SJSA1 (cell line): ENCODE measurements at places on chromosomes 7 and 10. TPM values are rescaled to one million over a fixed set of nuclear protein-coding genes. Genes with fewer than 3 reads are reported as not detected.
A peak's percentile ranks its signal among the peaks of the same experiment; 100 is the strongest.

Gene H2BK1
- total RNA-seq, result not detected in 2 replicates

Gene NEUROG3
- not detected in 2 replicates for total RNA-seq

Gene NPC1L1
- not detected in 2 replicates for total RNA-seq

DNA sequence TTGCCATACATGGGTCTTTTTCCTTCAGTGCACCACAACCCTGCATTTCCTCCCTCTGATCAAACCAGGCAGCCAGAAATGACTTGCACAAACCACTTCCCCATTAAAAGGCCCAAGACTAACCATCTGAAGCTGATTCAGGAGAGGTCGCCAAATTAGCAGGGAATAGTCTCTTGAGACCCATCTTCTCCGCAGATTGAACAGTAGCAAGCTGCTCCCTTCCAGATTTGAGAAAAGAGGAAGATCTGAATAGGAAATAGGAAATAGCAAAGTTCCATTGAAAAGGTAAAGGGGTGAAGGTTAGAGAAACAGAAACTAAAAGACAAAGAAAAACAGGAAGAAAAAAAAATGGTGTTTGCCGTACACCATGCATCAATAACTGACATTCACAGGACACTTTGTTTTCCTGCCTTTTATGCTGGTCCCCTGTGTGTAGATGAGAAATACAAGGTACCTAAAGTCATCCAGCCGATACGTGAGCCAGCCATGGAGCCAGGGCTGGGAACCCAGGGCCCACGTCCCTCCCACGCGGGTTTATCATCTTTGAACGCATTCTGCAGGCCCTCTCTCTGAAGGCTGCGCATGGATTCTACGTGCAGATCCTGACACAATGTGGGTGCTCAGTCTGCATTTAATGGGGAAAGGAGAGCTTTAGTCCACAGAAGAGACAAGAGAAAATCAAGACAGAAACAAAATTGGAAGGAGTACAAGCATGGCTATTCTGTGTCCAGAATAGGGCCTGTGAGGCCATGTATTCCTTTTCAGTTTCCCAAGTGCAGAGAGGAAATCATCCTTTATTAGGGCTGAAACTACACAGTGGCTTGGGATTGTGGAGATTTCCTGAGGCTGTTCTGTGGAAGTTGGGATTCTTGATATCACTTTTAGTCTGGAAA lies 268.4 kb upstream of the NPVF start:
- no peak overlapping the region for H3K4me3 ChIP-seq
- DNase-seq, result no peak
- H3K4me1 ChIP-seq, result no peaks in the 10 kb centered on the region
- H3K27ac ChIP-seq, result no peak overlapping the region

DNA sequence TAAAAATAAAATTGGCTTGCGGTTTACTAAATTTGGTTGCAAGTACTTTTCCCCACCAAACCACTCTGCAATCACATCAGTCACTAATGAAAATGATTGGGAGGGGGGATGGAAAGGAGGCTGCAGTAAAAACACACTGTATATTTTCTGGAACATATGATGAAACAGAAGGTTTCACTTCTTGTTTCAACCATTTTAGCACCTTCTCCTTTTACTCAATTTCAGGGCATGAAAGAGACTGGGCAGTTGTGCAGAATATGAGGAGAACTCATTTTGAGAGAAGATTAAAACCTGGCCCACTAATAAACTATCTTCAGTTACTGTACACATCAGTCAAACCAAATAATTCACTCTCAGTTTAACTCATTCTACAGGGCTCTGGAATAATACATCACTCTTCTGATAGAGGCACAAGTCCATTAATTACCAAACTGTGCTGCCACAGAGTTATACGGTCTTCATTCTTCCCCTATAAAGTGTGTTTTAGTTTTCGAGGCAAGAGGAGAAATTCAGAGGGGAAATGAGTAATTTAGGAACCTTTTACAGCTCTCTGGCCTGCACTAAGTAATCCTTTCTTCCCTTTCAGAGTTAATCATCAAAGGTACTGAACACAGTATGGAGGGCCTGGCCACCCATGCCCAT lies 25.5 kb downstream of the JAZF1 start:
- no peaks in the 10 kb centered on the region for H3K27me3 ChIP-seq
- DNase-seq, result no peak
- no peak overlapping the region for H3K27ac ChIP-seq
- 0 out of 2 replicates have a peak, but pooled peaks cover 4% of the 10 kb centered on the region for H3K36me3 ChIP-seq

DNA sequence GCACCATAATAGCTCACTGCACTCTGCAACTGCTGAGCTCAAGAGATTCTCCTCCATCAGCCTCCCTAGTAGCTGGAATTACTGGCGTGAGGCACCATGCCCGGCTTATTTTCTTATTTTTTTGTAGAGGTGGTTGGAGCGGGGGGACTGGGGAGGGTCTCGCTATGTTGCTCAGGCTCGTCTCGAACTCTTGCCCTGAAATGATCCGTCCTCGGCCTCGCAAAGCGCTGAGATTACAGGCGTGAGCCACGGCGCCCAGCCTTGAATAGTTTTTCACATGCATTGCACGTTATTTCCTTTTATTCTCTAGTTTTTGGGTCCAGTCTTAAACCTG lies 526 bp upstream of the LAMTOR4 start:
- H3K27ac ChIP-seq, result 0 out of 2 replicates have a peak overlapping the region, but pooled peaks have one; percentile 5
- H3K4me1 ChIP-seq, result peaks cover 15% of the 10 kb centered on the region
- peaks cover 14% of the 10 kb centered on the region for H3K36me3 ChIP-seq
- peak overlapping the region; percentile 70 for H3K4me3 ChIP-seq
- no peaks in the 10 kb centered on the region for H3K27me3 ChIP-seq

GRCh38 chr10:71740069-71740653 lies 20.6 kb upstream of the C10orf105 start:
- no peak for DNase-seq
- H3K4me1 ChIP-seq, result no peaks in the 10 kb centered on the region
- no peak overlapping the region for H3K4me3 ChIP-seq
- H3K27ac ChIP-seq, result no peak overlapping the region
- no peaks in the 10 kb centered on the region for H3K27me3 ChIP-seq
- H3K36me3 ChIP-seq, result no peaks in the 10 kb centered on the region

DNA sequence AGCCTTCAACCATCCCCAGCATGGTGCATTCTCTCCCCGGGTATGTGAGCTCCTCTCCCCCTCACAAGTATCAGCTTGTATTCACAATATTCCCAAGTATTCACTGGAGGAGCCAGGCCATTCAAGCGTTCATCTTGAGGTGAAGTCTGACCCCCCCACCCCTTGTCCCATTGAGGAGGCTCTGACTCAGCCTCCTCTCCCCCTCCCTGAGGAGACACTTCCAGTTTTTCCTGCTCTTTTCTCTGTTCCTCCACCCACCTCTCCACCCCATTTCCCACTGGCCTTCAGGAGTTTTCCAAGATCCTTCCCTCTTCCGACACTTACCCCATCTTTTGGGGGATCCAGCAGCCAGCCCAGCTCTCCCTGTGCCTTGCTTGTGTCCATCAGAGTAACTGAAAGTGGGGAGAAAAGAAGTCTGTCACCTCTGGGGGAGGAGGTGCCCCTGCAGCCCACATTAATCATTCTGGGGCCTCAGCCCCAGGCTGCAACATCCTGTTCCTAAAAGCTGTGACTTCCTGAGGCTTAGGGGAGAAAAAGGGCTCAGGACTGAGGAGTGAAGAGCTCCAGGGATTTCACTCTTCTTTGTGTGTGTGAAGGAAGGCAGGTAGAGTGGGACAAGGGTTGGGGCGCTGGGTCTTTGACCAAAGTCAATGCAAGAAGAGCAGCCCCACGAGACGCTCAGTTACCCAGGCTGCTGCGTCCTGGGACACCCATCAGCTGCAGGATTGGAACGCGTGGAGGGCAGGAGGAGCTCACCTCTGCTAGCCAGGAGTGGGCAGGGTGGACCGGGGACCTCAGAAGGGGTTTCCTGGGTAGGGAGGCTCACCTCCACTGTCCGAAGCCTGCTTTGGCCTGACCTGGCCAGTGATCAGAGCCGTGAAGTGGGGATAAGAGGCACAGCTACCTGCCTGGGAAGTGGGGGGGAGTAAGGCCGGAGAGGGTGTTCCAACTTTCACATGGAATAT lies 1.1 kb downstream of the EPHA1 start:
- H3K27ac ChIP-seq, result no peak overlapping the region
- no peak for DNase-seq
- peaks cover 8% of the 10 kb centered on the region; the same call in 1 of the 2 replicates for H3K27me3 ChIP-seq
- H3K4me1 ChIP-seq, result no peaks in the 10 kb centered on the region

DNA sequence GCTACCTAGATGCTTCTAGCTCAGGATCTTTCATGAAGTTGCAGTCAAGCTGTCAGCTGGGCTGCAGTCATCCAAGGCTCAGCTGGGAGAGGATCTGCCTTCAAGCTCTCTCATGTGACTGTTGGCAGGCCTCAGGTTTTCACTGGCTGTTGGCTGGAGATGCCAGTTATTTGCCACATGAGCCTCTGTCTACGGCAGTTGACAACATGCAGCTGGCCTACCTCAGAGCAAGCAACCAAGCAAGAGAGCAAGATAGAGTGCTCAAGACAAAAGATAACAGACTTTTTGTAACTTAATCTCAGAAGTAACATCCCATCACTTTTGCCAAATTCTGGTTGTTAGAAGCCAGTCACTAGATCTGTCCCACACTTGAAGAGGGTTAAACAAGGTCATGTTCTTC lies 125.8 kb downstream of the TPST1 start:
- no peak overlapping the region for H3K4me3 ChIP-seq
- H3K27me3 ChIP-seq, result no peaks in the 10 kb centered on the region

GRCh38 chr10:60535427-60535826 lies 145.8 kb upstream of the ANK3 start:
- H3K4me1 ChIP-seq, result peaks cover 5% of the 10 kb centered on the region; the same call in 1 of the 2 replicates
- DNase-seq, result no peak
- H3K27ac ChIP-seq, result no peak overlapping the region
- H3K36me3 ChIP-seq, result no peaks in the 10 kb centered on the region
- H3K4me3 ChIP-seq, result no peak overlapping the region

GRCh38 chr10:69073736-69074364 lies 14.1 kb upstream of the SRGN start:
- no peaks in the 10 kb centered on the region for H3K4me1 ChIP-seq
- H3K27ac ChIP-seq, result no peak overlapping the region
- H3K36me3 ChIP-seq, result no peaks in the 10 kb centered on the region
- DNase-seq, result no peak

DNA sequence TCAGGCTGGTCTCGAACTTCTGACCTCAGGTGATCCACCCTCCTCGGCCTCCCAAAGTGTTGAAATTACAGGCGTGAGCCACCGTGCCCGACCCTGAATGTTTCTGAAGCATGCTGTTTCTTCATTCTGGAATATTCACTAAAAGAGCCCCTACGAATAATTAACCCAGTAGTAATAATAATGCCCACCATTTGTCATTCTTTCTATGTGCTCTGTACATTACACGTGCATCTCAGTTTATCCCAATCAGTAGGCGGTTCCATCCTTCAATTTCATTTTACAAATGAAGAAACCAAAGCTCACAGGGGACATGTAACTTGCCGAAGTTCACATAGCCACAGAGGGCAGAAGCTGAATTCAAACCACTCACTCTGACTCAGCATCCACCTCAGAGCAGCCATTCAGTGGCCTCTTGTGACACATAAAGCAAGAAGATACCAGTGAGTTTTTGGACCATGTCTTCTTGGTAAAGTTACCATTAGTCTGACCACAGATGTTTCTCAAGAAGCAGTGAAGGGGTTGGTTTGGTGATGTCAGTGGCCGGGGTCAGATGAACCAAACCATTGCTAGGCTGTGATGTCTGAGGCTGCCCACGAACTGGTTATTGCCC lies 71.9 kb upstream of the DUSP5 start:
- no peaks in the 10 kb centered on the region for H3K27me3 ChIP-seq
- H3K4me3 ChIP-seq, result no peak overlapping the region
- H3K27ac ChIP-seq, result peak overlapping the region; percentile 95
- no peak for DNase-seq

- peaks cover 41% of the 10 kb centered on the region for H3K4me1 ChIP-seq
- no peak for DNase-seq
- no peaks in the 10 kb centered on the region for H3K27me3 ChIP-seq
- H3K27ac ChIP-seq, result peak overlapping the region; percentile 80
- H3K36me3 ChIP-seq, result no peaks in the 10 kb centered on the region
- no peak overlapping the region for H3K4me3 ChIP-seq
These were observed 55.1 kb downstream of the CUBN start for GRCh38 chr10:17074541-17074847.

- no peaks in the 10 kb centered on the region for H3K27me3 ChIP-seq
- H3K36me3 ChIP-seq, result no peaks in the 10 kb centered on the region
- no peaks in the 10 kb centered on the region for H3K4me1 ChIP-seq
- H3K27ac ChIP-seq, result no peak overlapping the region
These were observed 125.1 kb downstream of the PLXNA4 start for GRCh38 chr7:132451161-132451560.

DNA sequence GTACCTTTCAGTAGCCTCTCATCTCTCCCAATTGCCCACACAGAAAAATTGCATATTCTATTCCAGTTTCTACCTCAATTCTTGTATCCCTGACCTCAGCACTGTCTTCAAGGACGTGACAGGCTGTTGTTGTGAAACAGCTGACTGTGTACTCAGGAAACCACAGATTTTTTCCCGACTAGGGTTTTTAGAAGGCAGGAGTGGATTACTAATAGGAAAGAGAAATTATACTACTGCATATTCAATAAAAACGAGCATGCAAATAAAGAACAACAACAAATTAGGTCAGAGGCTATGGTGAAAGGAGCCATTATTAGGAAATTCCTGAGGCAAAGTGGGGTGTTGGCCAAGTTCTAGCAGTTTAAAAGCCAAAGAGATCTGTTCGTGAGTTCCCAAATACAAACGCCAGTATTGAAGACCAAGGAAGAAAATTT lies 93.4 kb downstream of the DOCK4 start:
- H3K27me3 ChIP-seq, result no peaks in the 10 kb centered on the region
- H3K4me3 ChIP-seq, result no peak overlapping the region
- no peaks in the 10 kb centered on the region for H3K4me1 ChIP-seq
- no peak for DNase-seq
- H3K27ac ChIP-seq, result no peak overlapping the region

DNA sequence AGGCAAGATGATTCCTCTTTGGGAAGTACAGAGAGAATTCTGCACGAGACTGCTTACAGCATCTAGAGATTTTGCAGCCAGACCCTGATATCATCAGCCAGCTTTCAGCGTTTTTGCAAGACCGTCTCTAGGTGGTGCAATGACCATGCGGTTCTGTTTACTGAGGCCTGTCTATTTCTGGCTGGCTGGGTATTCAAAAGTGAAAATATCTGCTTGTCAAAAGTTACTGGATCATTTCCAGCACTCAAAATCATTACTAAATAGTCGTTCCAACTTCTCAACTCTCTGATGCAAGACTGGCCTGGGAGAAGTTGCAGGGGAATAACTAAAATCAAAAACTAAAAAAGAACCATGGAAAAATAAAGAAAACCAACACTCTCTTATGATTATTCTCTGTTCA lies 240.1 kb downstream of the ELMO1 start:
- no peaks in the 10 kb centered on the region for H3K36me3 ChIP-seq
- DNase-seq, result peak; percentile 22
- H3K27ac ChIP-seq, result no peak overlapping the region
- no peaks in the 10 kb centered on the region; the same call in 1 of the 2 replicates for H3K27me3 ChIP-seq
- no peaks in the 10 kb centered on the region for H3K4me1 ChIP-seq

- DNase-seq, result no peak
- no peak overlapping the region for H3K27ac ChIP-seq
- H3K27me3 ChIP-seq, result 0 out of 2 replicates have a peak, but pooled peaks cover 2% of the 10 kb centered on the region
- peaks cover 3% of the 10 kb centered on the region for H3K4me1 ChIP-seq
- no peak overlapping the region for H3K4me3 ChIP-seq
- no peaks in the 10 kb centered on the region for H3K36me3 ChIP-seq
These were observed 166.9 kb upstream of the RNF32 start for GRCh38 chr7:156473476-156474240.
